ENCODE measurements at places on chromosomes 1 and 21.

- no peak for DNase-seq
Measured at GRCh38 chr1:226082959-226083301, 20.4 kb downstream of the H3-3A start.

- no peak for DNase-seq
Measured at GRCh38 chr1:172895761-172896160, 155.0 kb downstream of the TNFSF18 start.

DNA sequence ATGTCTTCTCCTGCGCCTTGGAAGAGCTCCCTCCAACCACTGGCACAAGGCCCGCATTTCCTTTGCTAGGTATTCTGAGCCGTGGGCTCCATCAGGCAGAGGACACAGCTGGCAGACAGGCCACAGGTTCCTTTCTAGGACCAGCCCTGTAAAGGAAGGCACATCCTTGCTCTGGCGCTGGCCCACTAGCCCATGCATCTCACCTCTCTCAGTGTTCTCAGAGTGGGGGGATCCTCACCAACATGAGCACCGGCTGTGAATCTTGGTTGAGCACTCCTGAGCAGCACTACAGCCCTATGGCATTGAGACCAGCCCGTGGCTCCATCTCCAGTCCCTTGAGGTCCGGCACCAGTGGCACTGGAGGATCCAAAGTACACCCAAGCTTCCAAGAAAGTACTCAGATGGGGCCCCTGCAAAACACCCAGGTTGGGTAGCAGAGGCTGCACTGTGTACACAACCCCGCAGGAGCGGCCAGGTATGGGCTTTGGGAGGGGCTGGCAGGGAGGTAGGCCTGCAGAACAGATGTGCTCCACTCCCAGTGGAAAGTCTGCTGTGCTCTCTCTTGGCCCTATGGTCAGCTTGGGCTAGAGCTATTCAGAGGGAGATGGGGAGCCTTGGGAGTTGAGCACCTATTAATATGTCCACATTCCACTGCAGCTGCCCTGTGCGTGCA, 47.1 kb upstream of the PLPPR5 start:
- DNase-seq, result no peak

- DNase-seq, result no peak
Measured at GRCh38 chr1:186456729-186457255, 4.1 kb downstream of the PDC start.

GRCh38 chr1:216905781-216906180, 182.6 kb upstream of the ESRRG start:
- DNase-seq, result no peak

GRCh38 chr1:165354739-165355138, 1.8 kb downstream of the LMX1A start:
- no peak for DNase-seq

DNA sequence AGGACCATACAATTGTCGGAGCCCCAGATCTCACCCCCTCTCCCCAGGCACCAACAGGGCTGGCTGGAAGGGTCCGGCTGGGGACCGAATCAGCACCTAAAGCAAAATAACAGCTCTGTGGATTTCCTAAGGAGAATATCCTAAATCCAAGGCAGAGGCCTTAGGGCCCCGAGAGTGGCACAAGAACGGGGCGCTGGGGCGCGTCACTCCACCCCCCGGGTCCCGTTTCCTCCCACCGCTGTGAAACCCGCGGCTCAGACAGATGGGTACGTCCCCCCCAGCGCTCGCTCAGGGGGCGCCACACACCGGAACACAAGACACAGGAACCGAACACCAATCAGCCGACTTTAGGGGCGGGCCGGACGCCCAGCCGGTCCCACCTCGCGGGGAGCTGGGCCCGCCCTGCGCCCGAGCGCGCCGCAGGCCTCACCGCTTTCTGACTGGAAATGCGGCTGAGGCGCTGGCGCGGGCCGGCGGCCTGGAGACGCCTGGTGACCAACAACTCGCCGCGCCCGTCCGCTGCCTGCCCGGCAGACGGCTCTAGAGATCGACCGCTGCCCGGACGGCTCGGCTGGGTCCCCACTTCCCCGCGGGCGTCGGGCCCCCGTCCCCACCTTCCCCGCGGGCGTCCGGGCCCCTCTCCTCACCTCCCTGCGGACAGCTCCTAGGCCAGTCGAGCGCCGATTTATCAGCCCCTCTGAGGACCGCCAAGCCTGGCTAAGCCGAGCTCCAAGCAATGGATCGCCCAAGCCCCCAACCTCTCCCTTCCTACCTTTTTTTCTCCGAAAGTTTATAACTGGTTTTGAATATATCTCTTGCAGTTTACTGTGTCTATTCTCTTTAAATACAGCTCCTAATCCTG, at the start of gene HFM1:
TSS of gene HFM1 (minus strand) at position 687 of the 862 bp plus-strand sequence. CDS start 3,755 bp downstream, outside the sequence.
- DNase-seq, result peak; percentile 36

Data from smooth muscle cell of the brain vasculature (primary cell).